H1 (cell line): ENCODE measurements at places on chromosomes 1 and 21. TPM values are rescaled to one million over a fixed set of nuclear protein-coding genes. Genes with fewer than 3 reads are reported as not detected.
A peak's percentile ranks its signal among the peaks of the same experiment; 100 is the strongest.

GRCh38 chr21:24826822-24827221 is 780.5 kb downstream of the MRPL39 start:
- no peak overlapping the region for H3K4me3 ChIP-seq
- H3K36me3 ChIP-seq, result no peaks in the 10 kb centered on the region
- no peaks in the 10 kb centered on the region for H3K4me1 ChIP-seq
- DNase-seq, result no peak
- no peak overlapping the region for H3K27ac ChIP-seq

GRCh38 chr1:161335796-161336195 is 21.6 kb downstream of the SDHC start:
- peaks cover 38% of the 10 kb centered on the region for H3K36me3 ChIP-seq
- no peak for DNase-seq
- H3K27me3 ChIP-seq, result no peaks in the 10 kb centered on the region

GRCh38 chr1:50996083-50996482 is 26.0 kb downstream of the CDKN2C start:
- H3K36me3 ChIP-seq, result no peaks in the 10 kb centered on the region
- no peak overlapping the region for H3K27ac ChIP-seq
- DNase-seq, result no peak

- DNase-seq, result no peak
- no peaks in the 10 kb centered on the region; the same call in 1 of the 2 replicates for H3K4me1 ChIP-seq
- H3K27me3 ChIP-seq, result peaks cover 37% of the 10 kb centered on the region
- no peak overlapping the region for H3K27ac ChIP-seq
- H3K36me3 ChIP-seq, result no peaks in the 10 kb centered on the region
- H3K4me3 ChIP-seq, result no peak overlapping the region
Observed at GRCh38 chr1:75612976-75613375, 2.1 kb upstream of the SLC44A5 start.

DNA sequence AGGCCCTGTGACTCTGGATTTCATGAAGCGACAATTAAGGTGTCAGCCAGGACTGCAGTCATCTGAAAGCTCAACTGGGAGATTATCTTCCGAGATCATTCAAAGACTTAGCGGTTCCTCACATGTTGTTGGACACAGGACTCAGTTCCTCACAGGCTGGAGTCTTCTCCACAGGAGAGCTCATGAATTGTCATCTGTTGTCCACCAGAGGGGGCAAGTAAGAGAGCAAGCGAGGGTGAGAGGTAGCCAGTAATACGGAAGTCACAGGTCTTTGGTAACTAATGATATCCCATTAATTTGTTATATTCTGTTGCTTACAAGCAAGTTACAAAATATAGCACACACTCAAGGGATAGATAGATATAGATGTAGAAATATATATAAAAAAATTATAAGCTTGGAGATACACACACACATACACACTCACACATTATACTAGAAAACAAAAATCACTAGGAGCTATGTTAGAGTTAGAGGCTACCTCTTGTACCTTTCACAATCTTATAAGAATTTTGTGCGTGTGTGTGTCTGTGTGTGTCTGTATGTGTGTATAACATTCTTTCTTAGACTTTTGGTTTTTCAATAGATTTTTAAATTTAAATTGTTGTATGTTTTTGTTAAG is 1695.3 kb downstream of the BRINP3 start:
- DNase-seq, result no peak
- no peaks in the 10 kb centered on the region for H3K27me3 ChIP-seq
- H3K36me3 ChIP-seq, result no peaks in the 10 kb centered on the region
- H3K27ac ChIP-seq, result no peak overlapping the region
- H3K4me1 ChIP-seq, result no peaks in the 10 kb centered on the region

DNA sequence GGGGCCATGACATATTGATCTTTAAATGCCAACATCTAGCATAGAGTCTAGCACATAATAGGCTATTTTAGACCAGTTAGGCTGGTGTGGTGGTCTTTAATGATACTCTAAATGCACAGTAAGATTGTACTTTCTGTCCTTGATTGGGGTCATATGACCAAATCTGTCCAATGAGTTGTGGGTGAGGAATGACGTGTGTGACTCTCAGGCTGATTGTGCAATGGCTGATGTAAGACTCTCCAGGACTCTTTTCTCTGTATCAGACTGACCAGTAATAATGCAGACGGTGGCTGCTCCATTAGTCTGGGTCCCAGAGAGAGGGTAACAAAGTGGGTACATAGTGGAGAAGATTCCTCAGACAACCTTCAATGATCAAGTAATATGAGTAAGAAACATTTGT is 541.6 kb upstream of the CAMK1G start:
- H3K36me3 ChIP-seq, result no peaks in the 10 kb centered on the region
- no peak overlapping the region for H3K27ac ChIP-seq
- H3K4me3 ChIP-seq, result no peak overlapping the region
- H3K27me3 ChIP-seq, result no peaks in the 10 kb centered on the region

DNA sequence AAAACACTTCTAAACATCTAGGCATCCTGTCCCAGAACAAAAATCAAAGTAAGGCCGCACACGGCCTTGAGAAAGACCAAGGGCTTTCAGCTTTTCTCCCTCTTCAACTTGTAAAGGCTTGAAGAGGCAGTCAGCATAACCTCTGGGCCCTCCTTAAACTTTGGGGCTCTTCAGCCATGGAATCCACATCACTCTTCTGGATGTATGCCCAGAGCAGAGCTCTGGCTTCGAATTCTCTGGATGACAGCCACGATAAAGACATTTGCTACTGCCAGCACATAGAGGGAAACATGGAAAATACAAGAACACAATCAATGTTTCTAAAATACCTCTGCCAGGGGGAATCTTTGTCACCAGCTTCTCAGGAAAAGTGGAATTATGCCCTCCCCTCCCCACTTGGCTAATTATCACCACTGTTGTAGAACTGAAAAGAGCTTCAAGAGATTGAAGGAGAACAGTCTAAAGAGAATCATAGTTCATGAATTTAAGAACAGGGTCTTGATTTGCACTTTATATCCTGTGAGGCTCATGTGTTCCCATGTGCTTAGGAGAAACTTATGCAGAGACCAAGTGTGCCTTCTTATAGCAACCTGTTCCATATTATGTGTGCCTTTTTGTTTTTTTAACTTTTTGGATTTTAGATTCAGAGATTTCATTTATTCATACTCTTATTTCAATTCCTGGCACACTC is 39.0 kb upstream of the DPT start:
- DNase-seq, result no peak
- H3K4me1 ChIP-seq, result no peaks in the 10 kb centered on the region
- H3K27me3 ChIP-seq, result no peaks in the 10 kb centered on the region
- no peak overlapping the region for H3K27ac ChIP-seq
- H3K36me3 ChIP-seq, result no peaks in the 10 kb centered on the region

DNA sequence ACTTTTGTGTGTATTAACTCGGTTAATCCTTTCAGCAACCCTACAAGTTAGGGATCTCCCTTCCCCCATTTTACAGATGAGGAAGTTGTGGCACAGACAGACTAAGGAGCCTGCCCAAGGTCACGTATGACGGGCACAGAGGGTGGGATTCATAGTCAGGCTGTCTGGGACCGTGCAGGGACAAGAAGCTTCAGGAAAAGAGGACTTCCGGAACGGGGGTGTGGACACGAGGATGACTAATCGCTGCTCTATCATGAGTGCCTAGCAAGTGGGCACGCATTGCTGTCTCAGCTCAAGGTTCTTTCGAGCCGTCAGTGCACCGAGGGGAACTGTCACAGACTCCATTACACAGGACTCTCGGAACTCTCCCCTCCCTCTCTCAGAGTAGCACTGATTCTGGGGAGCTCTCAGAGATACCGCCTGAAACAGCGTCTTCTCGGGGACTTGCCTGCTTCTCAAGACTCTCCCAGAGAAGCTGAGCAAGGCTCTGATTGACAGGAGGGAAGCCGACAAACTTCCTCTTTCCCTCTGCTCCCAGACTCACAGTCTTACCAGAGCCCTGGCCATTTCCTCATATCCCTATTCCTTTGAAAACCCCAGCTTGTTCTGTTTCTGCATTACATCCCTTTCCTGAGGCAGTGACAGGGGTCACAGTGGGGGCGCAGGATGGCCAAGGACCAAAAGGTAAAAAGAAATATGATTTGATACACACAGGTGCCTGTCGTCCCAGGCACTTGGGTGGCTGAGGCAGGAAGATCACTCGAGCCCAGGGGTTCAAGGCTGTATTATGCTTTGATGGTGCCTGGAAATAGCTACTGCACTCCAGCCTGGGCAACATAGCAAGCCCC is 14.4 kb downstream of the FHAD1 start:
- no peaks in the 10 kb centered on the region; the same call in 1 of the 2 replicates for H3K4me1 ChIP-seq
- DNase-seq, result peak; percentile 46
- H3K27ac ChIP-seq, result no peak overlapping the region
- H3K36me3 ChIP-seq, result no peaks in the 10 kb centered on the region
- H3K4me3 ChIP-seq, result no peak overlapping the region

DNA sequence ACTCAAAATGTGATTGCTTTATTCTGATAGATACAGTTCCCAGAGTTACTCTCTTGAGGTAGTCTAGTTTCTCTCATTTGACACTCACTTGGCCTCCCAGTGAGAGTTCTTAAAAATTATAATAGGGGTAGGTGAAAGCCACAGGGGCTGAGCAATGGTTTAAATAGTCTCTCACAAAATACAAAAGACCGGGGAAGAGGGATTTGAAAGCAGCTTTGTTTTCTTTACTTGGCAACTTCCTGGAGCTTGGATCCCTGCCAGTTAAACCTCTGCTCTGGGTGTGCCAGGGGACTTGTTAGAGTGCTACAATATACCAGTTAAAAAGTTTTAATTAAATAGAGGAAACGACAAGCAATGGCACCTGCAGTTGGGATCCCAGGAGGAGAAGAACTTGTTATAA is 31.7 kb downstream of the OR13G1 start:
- H3K4me1 ChIP-seq, result peaks cover 7% of the 10 kb centered on the region
- no peak overlapping the region for H3K4me3 ChIP-seq
- no peak overlapping the region for H3K27ac ChIP-seq
- no peak for DNase-seq
- H3K36me3 ChIP-seq, result no peaks in the 10 kb centered on the region

GRCh38 chr1:30856260-30856790 is 52.2 kb downstream of the SDC3 start:
- no peak overlapping the region for H3K4me3 ChIP-seq
- H3K27me3 ChIP-seq, result no peaks in the 10 kb centered on the region
- H3K4me1 ChIP-seq, result peaks cover 20% of the 10 kb centered on the region
- no peak overlapping the region for H3K27ac ChIP-seq
- H3K36me3 ChIP-seq, result no peaks in the 10 kb centered on the region

DNA sequence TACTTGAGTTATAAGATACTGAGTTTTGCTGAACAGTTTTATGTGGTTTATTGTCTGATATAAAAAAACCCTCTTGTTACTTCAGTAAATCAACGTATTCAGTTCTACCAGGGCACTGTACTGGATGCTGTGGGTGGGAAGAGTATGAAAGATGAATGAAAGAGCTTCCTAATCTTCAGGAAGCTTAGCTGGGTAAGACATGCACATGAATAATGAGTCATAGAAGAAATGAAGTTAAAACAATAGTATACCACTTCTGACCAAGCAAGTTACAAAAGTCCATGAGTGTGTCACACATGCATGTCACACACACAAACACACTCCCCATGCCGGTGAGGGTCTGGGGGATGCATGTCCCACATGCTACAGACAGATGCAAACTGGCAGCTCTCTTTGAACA is 105.9 kb downstream of the SIPA1L2 start:
- no peaks in the 10 kb centered on the region; the same call in 1 of the 2 replicates for H3K4me1 ChIP-seq
- no peaks in the 10 kb centered on the region for H3K27me3 ChIP-seq

DNA sequence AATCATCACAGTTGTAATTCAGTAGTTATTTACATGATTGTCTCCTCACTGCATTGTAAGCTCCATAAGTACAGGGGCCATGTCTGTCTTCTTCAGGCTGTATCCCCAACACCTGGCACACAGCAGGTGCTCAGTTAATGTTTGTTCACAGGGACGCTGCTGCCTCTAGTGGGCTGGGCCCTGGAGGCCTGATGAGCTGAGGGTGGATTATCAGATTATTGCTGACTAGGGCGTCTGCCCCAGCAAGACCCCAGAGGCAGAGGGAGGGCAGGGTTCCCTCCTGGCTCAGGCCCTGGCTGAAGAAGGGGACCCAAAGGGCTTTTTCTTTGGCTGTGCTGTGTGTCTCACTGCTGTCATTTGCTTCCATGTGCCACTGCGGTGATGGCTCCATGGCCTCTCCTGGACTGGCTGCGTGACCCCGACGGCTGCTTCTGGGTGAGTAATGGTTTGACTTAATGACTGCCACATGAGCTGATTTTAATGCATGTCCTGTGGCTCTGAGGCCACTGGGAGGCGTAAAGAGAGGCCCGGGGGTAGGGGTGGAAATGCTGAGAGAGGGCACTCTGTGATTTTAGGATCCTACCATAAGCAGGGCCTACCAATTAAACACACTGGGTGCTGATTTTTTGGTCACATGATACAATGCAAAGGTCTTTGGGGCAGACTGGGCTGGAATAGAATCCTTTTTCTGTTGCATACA is 20.8 kb upstream of the EPB41 start:
- DNase-seq, result no peak
- H3K27ac ChIP-seq, result no peak overlapping the region
- no peaks in the 10 kb centered on the region for H3K36me3 ChIP-seq
- H3K27me3 ChIP-seq, result no peaks in the 10 kb centered on the region; the same call in 1 of the 2 replicates

- H3K27ac ChIP-seq, result no peak overlapping the region
- H3K27me3 ChIP-seq, result no peaks in the 10 kb centered on the region
- H3K36me3 ChIP-seq, result no peaks in the 10 kb centered on the region
Observed at GRCh38 chr1:88175120-88175630, 508.9 kb upstream of the PKN2 start.

DNA sequence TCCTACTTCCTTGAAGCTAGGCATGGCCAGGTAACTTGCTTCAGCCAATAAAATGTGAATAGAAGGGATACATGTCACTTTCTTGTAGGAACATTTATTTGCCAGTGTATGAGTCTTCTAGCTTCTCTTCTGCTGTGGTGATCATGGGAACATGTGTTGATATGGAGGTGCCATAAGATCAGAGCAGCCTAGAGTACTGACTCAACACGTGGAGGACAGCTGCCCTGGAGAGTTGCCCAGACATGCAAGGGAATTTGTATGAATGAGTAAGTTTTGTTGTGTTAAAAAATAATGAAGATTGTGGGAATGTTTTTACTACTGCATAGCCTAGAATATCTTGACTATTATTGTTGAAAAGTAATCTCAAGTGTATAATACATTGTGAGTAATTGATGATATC is 502.3 kb downstream of the NUF2 start:
- no peaks in the 10 kb centered on the region for H3K36me3 ChIP-seq
- no peak overlapping the region for H3K4me3 ChIP-seq
- H3K27ac ChIP-seq, result no peak overlapping the region
- no peak for DNase-seq

DNA sequence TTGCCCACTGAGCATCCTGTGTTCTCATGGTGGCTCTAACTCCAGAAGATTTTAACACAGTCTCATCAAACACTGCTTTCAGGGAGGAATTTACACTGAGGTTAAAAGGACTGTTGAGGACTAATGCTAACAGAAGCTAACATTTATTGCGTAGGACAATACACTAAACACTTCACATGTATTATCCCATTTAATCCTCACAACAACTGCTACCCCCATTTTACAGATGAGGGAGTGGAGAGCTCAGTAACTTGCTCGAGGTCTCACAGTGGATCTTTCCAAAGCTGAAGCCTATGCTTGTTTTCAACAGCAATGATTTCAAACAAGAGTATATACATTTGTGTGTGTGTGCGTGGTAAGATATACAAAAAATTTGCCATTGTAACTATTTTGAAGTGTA is 13.9 kb downstream of the ATF3 start:
- H3K36me3 ChIP-seq, result peaks cover 14% of the 10 kb centered on the region; the same call in 1 of the 2 replicates
- no peaks in the 10 kb centered on the region for H3K27me3 ChIP-seq
- no peak overlapping the region for H3K4me3 ChIP-seq
- no peak for DNase-seq
- no peak overlapping the region for H3K27ac ChIP-seq

The PLA2G2F gene
- not detected in 2 replicates for polyA plus RNA-seq

The PRAMEF33 gene
- not detected in 2 replicates for polyA plus RNA-seq

The S100A7 gene
- not detected in 2 replicates for polyA plus RNA-seq

The HMCN1 gene
- 9.0 and 13.8 TPM in 2 replicates for polyA plus RNA-seq

The CHI3L2 gene
- polyA plus RNA-seq, result not detected in 2 replicates

The PRAMEF7 gene
- polyA plus RNA-seq, result not detected in 2 replicates

The AUNIP gene
- polyA plus RNA-seq, result 15.4 and 18.6 TPM in 2 replicates

The C1orf141 gene
- polyA plus RNA-seq, result not detected in 2 replicates

The S100A14 gene
- 3.7 and 5.3 TPM in 2 replicates for polyA plus RNA-seq
